ENCODE measurements at places on chromosomes 3 and 15.

DNA sequence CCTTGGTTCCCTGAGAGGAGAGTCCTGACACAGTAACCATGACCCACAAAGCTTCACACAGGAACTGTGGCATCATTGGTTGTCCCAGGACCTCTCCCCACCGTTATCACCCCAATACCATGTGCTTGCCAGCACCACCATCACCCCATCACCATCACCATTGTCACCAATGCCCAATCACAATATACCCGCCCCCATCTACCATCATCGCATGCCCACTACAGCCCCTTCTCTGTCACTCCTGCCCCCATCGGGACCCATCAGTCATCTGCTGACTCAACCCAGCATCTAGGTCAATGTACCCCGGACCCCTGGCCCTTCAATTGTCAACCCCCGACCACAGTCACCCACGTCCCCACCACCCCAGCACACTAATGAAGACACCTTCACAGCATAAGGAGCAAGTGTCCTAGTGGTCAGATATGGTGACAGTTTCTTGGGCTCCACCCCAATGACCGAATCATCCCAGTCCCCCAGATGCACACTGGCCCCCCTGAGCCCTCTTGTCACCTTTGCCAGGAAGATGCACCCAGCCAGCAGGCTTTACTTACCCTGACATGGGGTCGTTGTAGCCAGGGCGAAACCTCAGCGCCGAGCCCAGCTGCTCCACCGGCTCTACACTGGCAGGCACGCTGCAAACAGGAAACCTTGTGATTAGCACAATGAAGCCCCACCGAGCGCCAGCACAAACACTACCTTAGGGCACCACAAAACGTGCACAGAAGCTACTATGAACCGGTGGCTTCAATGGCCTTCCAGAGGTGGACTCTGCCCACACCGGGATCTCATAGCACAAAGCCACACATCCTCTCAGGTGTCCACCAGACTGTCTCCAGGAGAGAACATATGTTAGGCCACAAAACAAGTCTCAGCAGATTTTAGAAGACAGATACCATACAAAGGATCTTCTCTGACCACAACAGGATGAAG, 25.1 kb downstream of the SHISA5 start:
- DNase-seq = no peak

- no peak for DNase-seq
These were observed 17.9 kb downstream of the IL12A start for GRCh38 chr3:160006282-160007163.

DNA sequence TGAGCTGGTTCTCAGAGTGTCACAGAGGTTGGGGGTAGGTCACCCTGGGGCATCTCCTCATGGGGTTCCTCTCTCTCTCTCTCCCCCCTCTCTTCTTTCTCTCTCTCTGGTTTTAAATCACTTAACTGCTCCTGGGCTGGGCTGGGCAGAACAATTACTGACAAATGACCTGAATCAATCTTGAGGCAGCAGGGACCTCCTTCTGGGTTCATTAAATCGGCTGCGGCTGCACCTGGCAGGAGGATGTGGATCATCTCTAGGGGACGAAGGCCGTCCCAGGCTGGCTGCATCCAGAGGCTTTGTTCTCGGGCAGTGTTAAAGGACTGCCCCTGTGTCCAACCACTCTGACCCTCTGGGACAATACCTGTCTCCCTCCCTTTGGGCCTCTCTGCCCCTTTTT, 143.1 kb downstream of the TLE3 start:
- no peak for DNase-seq

DNA sequence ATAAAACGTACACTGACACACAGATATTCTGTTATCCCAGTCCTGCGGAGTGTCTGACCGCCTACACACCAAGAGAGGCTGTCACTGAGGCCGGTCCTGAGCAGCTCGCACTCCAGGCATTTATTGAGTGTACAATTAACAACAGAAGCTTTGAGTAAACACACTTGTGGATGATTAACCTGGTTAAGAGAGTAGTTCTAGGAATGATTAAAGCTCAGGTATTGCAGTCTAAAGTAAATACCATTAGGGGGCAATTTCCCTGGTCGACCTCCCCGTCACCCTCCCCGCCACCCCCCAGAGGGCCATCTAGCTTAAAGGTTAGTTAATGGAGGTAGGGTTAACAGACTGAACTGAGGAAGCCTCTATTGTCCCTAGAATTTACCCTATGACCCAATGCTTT, 1278.5 kb downstream of the NSUN3 start:
- no peak for DNase-seq

- DNase-seq = no peak
These were observed 47.9 kb downstream of the NAALADL2 start for GRCh38 chr3:174907027-174907426.

- no peak for DNase-seq
These were observed 196.3 kb downstream of the FMN1 start for GRCh38 chr15:32998182-32998581.

- no peak for DNase-seq
These were observed 159.4 kb downstream of the SI start for GRCh38 chr3:164918905-164919304.

DNA sequence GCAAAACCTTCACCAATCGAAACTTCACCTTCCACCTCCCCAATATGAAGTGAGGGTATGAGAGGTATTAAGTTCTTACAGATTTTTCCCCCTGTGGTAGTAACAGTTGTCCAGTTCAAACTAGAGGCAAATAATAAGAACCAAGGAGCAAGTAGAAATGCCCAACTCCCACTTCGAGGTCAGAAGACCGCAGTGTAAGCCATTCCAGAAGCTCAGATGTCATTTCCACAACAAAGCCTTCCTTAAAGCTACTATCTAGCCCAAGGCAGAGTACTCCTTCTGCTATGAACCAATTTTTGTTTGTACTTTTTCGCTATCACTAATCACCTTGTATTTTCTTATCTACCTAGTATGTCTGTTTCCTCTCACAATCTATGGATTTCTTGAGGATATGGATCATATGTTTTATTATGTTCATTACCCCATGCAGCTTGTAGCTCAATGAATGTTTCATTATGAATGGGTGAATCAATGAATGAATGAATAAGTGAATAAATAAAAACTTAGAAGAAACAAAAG, 235.7 kb upstream of the KCNMB2 start:
- DNase-seq = no peak

DNA sequence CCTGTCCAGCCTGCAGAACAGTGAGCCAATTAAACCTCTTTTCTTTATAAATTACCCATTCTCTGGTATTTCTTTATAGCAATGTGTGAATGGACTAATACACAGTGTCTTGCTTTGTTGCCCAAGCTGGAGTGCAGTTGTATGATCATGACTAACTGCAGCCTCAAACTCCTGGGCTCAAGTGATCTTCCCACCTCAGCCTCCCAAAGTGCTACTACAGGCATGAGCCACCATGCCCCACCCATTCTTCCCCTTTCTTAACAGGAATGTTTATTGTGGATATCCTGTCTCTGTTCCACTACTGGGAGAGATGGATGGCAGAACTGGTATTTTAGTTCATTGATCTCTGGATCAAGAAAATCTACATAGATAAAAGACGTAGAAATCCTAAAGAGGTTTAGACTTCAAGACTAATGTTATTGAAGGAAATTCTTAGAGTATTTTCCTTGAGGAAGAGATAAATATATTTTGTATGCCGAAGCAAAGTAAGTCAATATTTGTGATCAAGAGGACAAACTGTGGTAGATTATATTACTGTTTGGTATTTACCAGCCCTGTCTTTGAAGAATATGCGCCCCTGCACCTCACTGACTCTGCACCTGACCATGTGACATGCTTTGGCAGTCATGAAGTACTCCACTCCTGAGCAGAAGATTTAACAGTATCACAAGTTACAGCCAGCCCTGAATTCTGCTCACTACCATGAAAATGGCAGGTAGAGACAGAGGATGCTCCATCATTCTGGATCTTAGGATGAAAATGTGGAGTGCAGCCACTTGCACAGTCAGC, 42.9 kb downstream of the UACA start:
- no peak for DNase-seq

- DNase-seq = no peak
These were observed 85.2 kb downstream of the KBTBD8 start for GRCh38 chr3:67083277-67083676.

GRCh38 chr3:76063811-76064210, 278.5 kb upstream of the ZNF717 start:
- no peak for DNase-seq

- DNase-seq = no peak
These were observed 47.9 kb downstream of the ATP2C1 start for GRCh38 chr3:130941793-130942192.

GRCh38 chr3:81788610-81789009, 27.2 kb upstream of the GBE1 start:
- no peak for DNase-seq

DNA sequence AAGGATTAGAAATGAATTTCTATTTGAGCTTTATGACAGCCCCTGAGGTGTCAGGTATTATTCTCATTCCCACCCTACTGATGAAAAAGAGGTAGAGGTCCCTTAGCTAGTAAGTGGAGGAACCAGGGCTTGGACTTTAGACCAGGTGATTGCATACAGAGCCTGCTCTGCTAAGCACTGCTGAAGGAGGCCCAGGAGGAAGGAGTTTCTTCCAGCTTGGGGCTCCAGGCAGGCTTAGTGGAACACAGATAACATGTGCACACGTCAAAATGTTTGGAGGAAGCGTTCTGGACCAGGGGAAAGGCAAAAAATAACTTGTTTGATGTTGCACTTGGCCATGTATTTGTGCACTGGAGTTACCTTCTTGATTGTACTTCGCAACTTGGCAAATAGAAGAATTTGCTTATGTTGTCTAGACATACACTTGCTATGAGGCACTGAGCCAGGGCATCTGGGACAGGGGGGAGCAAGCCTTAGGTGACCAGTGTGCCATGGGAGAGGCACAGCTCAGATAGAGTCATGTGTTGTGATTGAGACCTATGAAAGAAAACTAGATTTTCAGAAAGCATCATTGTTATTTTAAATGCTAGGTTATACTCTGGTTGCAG, 22.4 kb downstream of the IFT122 start:
- DNase-seq = no peak

DNA sequence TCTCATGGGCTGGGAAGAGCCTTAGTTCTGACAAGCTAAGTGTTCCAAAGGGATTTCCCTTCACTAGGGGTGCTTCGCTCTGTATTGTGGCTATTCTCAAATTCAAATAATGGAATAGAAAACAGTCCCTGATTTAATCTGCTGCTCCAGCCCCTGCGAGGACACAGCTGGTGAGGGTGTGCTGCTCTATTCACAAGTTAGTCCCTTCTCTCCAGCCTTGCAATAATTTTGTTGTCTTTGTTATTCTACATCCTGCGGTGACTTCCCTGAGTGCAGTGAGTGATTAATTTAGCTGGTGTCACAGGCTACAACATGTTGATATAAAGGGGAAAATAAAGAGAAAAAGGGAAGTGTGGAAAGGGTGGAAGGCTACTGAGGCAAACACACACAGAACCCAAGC, 180.5 kb upstream of the VEPH1 start:
- no peak for DNase-seq

- no peak for DNase-seq
These were observed 348.7 kb downstream of the ZIC1 start for GRCh38 chr3:147757866-147758265.

DNA sequence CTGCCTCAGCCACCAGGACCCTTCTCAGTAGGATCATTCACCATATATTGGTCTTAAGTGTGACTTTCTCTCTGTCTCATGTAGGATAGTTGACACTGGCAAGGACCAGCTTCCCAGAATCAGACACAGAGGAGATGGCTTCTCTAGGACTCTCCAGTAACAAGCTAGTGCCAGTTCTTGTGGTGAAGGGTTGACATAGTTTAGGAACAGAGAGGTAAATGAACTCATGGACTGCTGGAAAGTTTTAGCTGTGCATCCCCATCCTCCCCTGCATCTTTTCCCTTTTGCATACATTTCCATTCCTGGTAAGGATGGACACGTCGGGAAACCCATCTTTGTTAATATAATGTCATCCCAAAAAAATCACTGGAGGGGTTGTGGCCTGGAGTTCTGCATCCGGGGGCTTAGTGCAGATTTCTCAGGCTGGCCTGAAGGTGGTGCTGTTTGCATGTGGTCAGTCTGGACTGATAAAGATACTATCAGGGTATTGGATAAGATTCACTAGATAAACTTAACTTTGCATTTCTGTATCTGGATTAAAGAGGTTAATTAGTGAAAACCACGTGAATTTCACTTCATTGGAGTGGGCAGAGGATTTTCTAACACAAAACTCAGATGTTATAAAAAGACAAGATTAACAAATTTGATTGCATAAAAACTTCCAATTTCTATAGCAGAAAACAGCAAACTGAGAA, 110.8 kb downstream of the TBC1D2B start:
- no peak for DNase-seq

GRCh38 chr3:59595830-59596229, 546.0 kb upstream of the CFAP20DC start:
- no peak for DNase-seq

DNA sequence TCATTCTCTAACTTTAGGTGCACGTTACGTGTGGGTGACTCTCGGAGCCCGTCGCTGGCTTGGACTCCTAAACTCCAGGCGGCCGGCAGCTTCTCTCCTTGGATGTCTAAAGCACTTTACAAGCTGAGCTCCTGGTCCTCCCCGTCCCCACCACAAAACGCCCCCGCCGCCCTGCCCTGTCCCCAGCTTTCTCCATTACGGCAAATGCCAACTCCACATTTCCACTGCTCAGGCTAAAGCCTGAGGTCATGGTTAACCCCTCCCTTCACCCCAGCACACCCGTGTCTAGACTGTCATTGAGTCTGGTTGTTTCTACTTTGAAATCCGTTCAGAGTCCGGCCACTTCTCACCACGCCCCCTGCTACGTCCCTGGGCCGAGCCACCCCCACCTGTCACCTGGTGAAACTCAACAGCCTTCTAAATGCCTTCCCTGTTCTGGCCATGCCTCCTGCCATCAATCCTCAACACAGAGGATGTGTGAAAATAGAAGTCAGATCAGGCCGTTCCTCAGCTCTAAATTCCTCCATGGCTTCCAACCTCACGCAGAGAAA, 8.1 kb upstream of the PCSK6 start:
- DNase-seq = no peak

DNA sequence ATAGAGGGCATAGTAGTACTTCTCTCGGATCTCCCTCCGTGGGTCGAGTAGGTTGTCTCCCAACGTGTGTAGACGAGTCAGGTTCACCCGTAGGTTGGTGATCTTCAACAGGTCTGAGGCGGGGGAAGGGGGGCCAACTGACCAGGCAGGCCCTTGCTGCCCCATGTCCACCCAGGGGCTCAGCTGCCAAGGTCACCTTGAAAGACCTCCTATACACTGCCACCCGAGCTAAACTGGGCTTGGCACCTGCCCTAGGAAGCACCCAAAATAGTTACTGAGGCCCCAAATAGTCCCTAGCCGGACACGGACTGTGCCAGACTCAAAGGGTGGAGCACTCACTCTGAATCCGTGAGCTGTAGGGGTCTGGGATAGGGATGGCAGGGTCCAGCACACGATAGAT, 1.8 kb downstream of the LAMB2 start:
- no peak for DNase-seq

- DNase-seq = no peak
These were observed 15.3 kb downstream of the SNX1 start for GRCh38 chr15:64110950-64111678.

DNA sequence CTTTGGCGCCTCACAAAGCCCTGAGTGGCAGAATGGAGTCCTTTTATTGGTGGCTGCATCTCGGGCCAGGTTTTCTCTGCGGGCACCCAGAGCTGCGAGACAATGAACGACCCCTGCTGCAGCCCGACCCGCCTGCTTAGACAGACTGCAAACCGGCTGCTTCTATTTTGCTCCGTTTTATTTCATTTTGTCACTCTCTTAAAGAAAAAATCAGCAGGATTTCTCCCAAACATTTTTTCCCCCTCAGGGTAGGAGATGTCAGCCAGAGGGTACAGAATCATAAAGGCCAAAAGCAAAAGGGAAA, 64.8 kb downstream of the OXNAD1 start:
- DNase-seq = no peak

GRCh38 chr3:123789760-123790159, 94.4 kb downstream of the MYLK start:
- no peak for DNase-seq

GRCh38 chr3:76353683-76354082, 568.3 kb upstream of the ZNF717 start:
- no peak for DNase-seq

Data from retinal pigment epithelial cell (primary cell).